AG09319 (cell line): ENCODE measurements at places on chromosomes 7 and 10.

DNA sequence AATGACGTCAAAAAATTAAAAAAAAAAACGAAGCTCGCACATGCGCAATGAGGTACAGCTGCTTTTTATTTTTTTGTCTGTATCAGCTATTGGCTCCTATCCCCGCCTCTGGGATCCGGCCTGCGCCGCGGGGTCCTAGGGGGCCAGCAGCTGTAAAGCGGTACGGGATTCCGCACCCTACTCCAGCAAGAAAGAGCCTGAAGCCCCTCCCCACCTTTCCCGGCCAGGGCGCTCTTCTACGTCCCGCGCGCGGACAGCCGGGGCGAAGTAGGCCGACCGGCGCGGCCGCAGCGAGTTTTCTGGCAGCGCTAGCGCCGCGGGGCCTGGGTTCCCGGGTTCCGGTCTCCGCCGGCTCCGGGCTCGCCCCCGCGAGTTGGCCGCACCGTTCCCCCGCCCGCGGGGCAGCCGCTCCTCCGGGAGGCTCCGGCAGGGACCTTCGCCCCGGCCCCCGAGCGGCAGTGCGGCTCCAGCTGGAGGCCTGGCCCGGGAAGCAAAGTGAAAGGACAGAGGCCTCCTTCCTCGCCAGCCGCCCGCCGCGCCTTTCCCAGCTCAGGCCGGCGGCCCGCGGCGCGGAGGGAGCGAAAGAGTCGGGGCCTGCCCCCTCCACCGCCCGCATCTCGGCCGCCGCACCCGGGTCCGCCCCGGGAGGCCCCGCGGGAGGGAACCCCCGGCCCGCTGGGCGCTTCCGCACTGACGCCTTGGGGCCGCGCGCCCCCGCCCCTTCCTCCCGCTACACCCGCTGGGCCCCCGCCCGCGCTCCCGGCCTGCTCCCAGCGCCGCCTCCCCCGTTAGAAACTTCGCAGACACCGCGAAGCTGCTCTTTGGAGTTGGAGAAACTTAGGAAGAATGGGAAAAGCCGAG lies 4.7 kb upstream of the SPAG6 start:
- peak; percentile 60 for DNase-seq

DNA sequence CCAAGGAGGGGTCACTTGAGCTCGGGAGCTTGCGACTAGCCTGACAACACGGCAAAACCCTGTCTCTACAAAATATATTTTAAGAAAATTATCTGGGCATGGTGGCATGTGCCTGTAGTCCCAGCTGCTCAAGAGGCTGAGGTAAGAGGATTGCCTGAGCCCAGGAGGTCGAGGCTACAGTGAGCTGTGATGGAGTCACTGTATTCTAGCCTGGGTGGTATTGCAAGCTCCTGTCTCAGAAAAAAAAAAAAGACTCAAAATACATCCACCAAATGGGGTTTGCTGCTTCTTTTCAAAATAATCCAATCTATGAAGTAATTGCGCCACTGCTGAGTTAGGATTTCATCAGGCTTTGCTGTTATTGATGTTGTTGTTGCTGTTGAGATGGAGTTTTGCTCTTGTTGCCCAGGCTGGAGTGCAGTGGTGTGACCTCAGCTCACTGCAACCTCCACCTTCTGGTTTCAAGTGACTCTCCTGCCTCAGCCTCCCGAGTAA lies 11.1 kb upstream of the VIM start:
- no peak for DNase-seq

DNA sequence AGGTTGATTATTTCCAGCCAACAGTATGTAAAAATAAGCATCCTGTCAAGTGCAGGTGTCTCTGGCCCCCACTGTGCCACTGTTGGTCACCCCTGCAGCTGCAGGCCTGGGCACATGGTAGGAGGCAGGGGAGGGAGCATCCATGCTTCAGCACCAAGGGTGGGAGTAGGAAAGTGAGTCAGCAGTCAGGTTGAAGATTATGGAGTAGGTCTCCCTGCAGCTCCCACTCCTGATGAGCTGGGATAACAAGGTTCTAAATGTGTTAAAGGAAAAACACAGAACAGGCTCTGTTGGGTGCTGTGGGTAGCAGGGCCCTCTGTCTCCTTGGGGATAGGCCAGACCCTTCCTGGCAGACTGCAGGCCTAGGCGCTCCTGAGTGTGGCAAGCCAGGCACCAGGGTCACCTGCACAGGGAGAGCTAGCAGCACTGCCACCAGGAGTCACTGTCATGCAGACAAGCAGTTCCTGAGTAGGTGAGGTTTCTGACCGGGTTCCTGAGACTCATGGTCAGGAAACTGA lies 59.3 kb downstream of the NUDCD3 start:
- no peak for DNase-seq

GRCh38 chr7:152711444-152711944 lies 35.6 kb upstream of the XRCC2 start:
- DNase-seq = no peak

GRCh38 chr7:102004229-102004628 lies 186.8 kb downstream of the CUX1 start:
- no peak for DNase-seq

DNA sequence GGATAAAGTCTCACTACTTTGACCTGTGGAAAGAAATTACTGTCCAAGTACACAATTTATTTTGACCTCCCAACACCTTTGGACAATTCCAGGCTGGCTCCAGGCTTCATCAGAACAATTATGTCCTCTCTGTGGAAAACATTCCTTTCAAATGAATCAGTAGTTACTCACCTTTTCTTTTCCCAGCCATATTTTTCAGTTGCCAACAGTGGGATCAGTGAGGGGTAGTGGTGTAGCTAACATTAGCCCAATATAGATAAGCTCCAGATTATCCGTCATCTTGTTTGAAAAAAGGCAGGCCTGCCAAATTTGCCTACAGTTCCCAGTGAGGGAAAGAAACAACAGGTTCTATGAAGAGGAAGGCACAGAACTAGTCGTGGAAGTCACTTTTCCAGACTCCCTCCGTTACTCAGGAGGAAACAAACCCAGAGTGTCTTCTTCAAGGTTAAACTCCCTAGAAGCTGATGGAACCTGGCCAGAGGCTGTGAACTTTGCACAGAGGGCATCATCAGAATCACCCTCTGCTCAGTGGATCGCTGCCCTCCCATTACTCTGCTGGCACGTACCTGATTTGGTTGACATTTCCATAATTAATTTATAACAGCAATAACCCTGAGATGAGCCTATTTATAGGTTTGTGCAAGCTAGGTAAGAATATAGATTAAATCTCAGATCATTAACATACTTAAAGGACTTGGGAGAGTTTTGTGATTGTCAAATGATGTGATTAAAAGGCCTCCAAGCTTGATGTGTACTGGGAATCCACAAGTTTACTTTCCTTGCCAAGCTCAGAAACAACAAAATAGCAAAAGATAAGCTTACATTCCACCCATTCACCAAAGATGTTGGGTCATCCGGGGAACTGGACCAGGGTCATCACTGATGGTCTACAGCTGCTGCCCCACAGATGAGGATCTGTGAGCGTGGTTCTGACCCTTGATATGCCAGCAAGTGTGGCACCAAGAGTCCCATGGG lies 654.6 kb upstream of the GALNT17 start:
- no peak for DNase-seq

DNA sequence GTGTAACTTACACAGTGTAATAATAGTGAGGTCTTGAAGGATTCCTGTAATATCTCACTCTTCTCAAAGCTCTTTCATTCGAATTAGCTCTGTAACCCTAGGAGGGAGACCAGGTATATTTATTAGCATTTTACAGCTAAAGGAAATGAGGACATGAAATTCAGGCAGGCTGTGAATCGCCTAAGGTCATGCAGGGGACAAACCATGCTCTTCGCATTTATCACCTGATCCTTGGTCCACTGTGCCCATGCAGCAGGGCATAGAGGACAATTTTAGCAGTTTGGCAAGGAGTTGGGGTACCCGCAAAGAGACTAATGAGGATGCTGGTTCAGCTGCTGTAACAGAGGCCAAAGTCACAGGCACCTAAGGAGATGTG lies 14.8 kb upstream of the LAMB1 start:
- DNase-seq = no peak

DNA sequence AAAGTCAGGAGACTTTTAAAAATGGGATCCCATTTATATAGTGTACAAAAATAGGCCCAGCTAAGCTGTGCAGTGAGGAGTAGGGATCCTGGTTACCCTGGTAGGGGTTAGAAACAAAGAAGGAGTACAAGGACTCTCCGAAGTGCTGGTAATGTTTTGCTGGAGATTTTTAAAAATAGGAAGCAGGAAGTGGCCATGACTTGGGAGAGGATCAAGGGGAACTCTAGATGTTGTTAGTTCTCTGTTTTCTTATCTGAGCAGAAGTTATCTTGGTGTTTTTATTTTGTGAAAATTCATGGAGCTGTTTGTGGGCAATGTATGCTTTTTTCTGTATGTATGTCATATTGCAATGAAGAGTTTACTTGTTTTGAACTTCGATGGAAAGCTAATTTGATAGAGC lies 373.9 kb downstream of the SFMBT2 start:
- no peak for DNase-seq

GRCh38 chr7:134825666-134826065 lies 46.2 kb downstream of the CALD1 start:
- no peak for DNase-seq

GRCh38 chr10:15485027-15485426 lies 113.9 kb upstream of the FAM171A1 start:
- DNase-seq = no peak

GRCh38 chr7:45646996-45647825 lies 73.0 kb downstream of the ADCY1 start:
- DNase-seq = no peak

- no peak for DNase-seq
Observed at GRCh38 chr7:522071-522950, 2.7 kb upstream of the PDGFA start.
